ENCODE measurements at places on chromosomes 4 and X.

DNA sequence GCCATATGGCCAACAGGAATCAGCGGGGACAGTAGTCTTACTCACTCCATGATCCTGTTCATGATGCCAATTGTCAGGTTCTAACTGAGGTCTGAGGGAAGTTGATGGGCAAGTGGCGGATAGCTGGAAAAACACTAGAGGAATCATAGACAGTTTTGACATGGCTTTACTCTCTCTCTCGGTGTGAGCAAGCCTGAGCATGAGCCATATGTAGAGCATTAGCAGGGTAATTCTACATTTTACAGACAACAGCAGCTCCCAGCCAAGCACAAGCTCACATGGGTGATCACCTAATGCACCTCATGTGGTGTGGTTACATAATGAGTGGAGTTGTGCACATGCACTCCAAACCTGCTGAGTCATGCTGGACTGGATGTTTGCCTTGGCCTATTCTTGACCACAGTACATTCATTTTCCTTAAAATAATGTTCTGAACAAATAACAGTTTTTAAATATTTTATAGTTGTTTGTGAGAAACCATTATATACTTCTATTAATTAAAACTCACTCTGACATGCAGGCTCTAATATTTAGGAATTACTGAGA lies 429.2 kb downstream of the GPAT3 start:
- DNase-seq: no peak

DNA sequence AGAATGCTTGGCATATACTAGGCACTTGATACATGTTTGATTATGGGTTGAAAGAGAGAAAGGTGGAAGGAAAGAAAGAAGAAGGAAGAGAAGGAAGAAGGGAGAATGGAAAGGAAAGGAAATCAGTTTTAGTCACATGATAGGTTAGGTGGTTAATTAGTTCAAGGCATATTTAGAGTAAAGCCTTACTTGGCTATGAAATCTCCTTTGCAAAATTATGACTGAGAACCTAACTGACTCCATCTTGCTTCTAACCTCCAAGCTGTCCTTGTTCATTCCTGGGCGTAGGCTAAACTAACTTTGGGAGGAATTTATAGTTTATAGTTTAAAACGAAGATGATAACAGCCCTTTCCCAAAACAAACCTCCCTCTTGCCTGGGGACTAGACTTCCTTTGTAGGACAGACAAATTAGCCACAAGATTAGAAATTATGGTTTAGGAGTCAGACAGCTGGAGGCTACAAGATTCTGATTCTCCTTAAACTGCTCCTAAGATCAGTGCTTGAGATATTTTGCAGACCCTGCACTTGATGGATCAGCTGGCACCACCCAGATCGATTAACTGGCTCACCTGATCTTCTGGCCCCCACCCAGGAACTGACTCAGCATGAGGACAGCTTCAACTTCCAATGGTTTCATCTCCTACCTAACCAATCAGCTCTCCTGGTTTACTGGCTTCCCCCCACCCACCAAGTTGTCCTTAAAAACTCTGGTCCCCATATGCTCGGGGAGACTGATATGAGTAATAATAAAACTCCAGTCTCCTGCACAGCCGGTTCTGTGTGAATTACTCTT lies 55.0 kb downstream of the TXK start:
- no peak for DNase-seq

DNA sequence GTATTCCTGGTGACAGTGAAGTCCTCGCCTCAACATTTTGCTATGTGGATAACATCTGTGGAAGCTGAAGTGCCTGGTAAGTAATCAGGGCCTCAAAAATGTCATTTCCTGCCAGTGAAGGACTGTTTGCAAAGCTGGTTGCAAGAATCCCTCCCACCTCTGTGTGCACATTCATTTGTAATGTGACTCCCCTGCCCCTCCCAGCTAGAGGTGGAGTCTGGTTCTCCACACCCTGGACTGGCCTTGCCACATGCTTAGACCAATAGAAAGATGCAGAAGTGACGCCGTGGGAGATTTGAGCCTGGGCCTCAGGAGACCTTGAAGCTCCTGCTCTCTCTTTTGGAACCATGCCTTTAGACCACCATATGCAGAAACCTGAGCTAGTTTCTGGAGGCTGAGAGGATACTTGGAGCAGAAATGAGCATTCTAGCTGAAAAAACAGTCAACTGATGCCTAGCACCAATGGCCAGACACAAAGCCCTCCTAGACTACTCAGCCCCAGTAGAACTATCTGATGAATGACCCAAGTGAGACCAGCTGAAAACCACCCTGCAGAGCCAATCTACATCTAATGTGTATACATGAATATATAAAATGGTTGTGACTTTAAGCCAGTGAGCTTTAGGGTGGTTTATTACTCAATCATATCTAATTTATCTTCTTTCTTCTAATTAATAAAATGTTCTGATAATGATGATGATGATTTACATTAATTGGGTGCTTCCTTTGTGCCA lies 47.8 kb upstream of the CRMP1 start:
- DNase-seq: no peak

- no peak for DNase-seq
These were observed 141.1 kb downstream of the IDS start for GRCh38 chrX:149363965-149364364.

GRCh38 chr4:109473824-109474223 lies 40.2 kb downstream of the SEC24B start:
- DNase-seq: no peak

DNA sequence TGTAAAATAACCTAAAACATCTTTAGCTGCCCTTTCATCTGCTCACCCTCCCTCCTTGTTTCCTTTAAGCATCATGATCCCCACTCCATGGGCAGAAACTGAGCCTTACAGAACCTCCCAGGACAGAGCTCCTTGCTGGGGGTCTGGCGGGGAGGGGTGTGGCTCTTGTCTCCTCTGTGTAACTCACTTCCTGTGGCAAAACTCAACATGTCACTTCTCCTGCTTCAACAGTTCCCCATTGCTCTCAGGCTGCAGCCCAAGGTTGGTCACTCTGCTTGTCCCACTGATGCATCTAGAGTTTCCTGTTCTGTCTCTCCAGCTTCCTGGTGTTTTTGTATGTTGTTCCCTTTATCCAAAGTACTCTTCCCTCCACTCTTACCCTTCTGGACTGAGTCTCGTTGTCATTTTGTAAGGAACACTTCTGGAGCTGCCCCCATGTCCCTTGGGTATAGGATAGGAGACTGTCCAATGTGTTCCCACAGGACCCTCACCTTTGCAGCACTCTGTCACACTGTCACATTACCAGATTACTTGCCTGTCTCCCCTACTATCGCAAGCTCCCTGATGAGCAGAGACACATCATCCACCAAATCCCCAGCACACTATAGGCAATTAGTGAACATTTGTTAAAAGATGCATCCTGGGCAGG lies 19.6 kb downstream of the TMEM31 start:
- no peak for DNase-seq

- DNase-seq: no peak
These were observed 103.0 kb downstream of the ANXA5 start for GRCh38 chr4:121593760-121594159.

DNA sequence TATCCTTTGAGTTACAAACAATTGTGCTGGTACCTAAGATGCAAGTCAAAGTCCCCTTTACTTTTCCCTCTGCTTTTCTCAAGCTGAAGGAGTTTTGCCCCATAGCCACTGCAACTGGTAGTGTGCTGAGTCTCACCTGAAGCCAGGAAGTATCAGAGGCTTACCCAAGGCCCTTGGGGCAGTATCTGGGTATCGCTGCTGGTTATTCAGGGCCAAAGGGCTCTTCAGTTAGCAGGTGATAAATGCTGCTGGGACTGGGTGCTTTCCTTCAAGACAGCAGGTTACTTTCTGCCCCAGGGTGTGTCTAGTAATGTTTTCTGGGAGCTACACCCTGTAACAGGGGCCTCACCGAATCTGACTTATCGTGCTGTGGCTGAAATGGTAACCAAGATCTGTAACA lies 90.4 kb upstream of the SLC6A14 start:
- DNase-seq: no peak

DNA sequence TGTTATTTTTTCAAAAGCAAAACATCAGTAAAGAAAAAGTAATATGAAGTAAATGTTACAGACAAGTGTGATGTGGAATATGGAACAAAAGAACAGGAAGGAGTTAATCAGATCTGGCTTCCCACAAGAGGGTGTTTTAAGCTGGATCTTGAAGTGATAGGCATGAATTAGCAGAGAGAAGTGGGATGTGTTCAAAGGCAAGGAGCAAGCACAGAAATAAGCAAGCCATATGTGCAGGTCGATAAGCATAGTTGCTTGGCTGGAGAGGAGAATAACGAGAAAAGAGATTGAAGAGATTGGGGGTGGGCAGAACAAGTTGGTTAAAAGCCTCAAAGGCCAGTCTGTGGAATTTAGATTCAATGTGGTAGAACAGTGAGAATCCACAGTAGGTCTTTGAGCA lies 60.9 kb upstream of the PRPS1 start:
- no peak for DNase-seq

All from natural killer cell (primary cell).